ENCODE measurements at places on chromosomes 6 and 20.

GRCh38 chr6:108665495-108666196 is 104.9 kb downstream of the FOXO3 start:
- DNase-seq, result no peak

DNA sequence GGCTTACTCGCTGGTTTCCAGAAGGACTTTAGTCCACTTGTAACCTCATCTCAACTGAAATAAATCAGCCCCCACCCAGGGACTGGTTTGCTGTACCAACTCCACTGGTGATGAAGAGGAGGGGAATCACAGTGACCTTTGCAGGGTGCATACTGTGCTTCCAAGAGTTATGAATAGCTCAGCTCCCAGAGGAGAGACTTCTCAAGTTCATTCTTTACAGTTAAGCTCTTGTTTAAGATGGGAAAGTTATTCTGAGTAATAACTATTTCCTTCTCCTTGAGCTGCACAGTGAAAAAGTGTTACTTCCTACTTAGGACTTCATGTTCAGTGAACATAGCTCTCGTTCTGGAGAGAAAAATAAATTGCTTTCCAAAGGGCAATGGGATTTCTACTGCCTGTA is 166.5 kb upstream of the ECI2 start:
- no peak for DNase-seq

- DNase-seq, result no peak
These were observed 8.1 kb downstream of the C6orf58 start for GRCh38 chr6:127585123-127585522.

- no peak for DNase-seq
These were observed 21.3 kb downstream of the STK35 start for GRCh38 chr20:2122936-2123335.

DNA sequence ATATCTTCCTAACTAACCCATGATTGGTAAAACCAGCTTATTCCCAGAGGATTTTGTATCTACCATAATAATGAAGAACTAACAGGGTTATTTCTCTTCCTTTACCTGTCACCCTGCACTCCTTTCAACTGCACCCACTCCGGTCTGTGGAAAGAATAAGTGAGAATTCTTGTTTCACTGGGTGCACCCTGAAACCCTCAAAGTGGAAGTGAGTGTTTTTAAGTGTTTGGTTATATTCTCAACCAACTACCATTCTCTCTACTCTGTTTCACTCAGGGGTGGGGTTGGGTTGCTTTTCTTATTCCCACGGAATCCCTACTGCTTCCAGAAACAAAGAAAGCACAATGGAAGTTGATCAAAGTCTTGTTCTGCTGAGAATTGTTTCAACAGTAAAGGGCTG is 42.6 kb upstream of the KHDRBS2 start:
- no peak for DNase-seq

GRCh38 chr6:37643851-37644672 is 53.6 kb downstream of the MDGA1 start:
- no peak for DNase-seq

GRCh38 chr20:24977336-24977735 is 15.2 kb downstream of the APMAP start:
- DNase-seq, result no peak

- no peak for DNase-seq
These were observed 25.9 kb downstream of the ADGRF1 start for GRCh38 chr6:47016261-47016660.

GRCh38 chr6:74170118-74170517 is 474.1 kb downstream of the CD109 start:
- DNase-seq, result no peak

All from ACHN (cell line).